Fibroblast of skin of left quadriceps (primary cell): ENCODE measurements at places on chromosomes 7 and 10.

GRCh38 chr10:86668297-86669165 is at the start of gene LDB3:
Gene LDB3 (plus strand): TSS chr10:86668511. CDS start chr10:86668692, 181 bp downstream.
- no peak for DNase-seq

DNA sequence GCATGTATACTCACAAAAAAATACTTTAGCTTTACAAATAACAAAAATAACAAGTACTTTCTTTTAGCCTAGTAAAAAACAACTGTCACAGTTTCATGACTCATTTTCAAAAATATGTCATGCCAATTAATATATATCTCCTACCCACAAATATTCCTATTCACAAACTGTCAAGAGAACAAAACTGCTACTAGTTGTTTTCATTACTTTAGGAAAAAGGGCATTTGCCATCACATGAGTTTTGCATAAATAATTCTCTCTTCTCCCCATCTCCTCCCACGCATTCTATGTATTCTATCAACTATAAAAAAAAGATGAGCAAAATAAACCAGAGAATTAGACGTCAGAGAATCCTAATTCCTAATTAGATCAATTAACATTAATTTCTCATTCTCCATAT is 87.6 kb downstream of the PIP4K2A start:
- DNase-seq = no peak

- DNase-seq = no peak
Measured at GRCh38 chr10:89241486-89242344, 9.9 kb downstream of the LIPA start.

DNA sequence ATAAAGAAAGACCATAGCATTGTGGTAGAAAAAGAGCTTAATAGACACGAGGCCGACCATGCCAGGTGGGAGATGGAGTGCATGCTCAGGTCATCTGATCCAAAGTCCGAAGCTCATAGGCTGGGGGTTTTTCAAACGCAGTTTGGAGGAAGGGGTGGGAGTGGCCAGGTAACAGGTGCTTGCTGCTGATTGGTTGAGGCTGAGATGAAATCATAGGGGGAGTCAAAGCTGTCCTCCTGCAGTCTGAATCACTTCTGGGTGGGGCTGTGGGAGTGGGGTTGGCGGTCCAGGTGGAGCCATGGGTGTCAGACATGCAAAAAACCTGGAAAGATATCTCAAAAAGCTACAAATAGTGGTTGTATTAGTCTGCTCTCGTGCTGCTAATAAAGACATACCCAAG is 2.8 kb upstream of the ERCC6 start:
- no peak for DNase-seq
